Memory B cell (primary cell): ENCODE measurements at places on chromosomes 6 and 20.

GRCh38 chr20:46347841-46348803, 39.8 kb upstream of the CDH22 start:
- DNase-seq, result no peak

DNA sequence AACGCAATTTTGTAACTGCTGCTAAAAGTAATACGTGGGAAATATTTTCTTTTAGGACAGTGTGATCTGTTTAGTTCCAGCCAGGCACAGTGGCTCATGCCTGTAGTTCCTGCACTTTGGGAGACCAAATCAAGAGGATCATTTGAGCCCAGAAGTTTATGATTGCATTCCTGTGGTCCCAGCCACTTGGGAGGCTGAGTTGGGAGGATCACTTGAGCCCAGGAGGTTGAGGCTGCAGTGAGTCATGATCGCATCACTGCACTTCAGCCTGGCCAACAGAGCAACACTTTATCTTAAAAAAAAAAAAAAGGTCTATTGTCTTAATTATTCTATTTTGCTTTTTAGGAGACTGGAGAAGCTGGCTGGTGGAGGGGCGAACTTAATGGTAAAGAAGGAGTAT, 101.5 kb downstream of the CD2AP start:
- no peak for DNase-seq

DNA sequence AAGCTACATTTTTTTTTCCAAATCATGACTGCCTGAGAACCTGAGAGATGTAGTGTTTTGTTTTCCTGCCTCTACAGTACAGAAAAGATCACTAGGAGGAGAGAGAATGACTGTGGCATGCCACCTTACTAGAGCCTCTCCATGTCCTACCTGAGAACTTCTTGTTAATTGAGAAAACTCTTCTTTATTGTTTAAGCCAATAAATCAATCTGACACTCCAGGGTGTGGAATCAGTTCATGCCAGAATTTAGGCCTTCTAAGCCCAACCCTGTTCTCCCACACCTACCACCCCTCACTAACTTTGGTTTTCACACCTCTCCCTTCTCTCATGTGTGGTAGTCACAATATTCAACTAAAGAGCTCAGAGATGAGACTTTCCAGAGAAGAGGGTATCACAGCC, 24.9 kb upstream of the BTN3A2 start:
- no peak for DNase-seq

DNA sequence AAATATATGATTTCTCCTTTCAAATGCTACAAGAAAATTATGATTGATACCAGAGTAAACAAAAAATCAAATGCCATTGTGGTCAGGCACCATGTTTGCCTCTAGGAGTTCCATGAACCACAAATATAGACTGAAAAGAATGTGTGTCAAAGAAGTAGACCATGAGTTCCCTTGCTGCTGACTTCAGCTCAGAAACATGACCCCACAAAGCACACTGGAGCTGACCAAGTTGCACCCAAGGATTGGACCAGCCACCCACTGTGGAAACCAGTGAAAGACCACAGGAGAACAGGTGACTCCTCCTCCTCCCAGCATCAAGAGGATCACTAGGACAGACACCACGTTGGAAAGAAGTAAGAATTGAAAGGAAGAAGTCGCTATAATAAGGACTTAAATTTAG, 90.8 kb upstream of the TENT5A start:
- DNase-seq, result no peak

- DNase-seq, result no peak
Observed at GRCh38 chr6:37021356-37022129, 16.1 kb downstream of the FGD2 start.

DNA sequence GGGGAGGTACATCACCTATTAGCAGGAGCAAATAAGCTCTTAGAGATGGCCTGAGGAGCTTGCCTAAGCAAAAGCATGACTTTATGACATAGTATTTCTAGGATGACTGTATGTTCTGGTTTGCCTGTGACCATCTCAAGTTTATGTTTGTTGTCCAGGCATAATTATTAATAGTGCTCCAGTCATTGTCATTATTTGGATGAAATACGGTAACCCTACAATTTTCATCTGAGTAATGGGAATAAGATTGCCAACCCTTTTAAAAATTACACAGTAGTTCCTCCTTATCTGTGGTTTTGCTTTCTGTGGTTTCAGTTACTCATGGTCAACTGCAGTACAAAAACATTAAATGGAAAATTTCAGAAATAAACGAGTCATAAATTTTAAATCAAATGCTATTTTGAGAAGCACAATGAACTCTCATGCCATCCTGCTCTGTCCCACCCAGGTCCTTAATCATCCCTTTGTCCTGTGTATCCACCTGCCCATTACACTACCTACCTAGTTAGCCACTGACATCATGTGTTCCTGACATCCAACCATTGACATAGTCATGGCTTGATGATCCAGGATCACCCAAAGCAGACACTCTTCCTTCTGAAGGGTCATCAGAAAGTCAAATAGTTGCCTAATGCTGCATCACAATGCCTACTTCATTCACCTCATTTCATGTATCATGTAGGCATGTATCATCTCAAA, 27.0 kb upstream of the TFB1M start:
- DNase-seq, result no peak

GRCh38 chr6:101146389-101146788, 247.1 kb upstream of the GRIK2 start:
- no peak for DNase-seq

GRCh38 chr6:71079677-71080076, 122.8 kb upstream of the B3GAT2 start:
- no peak for DNase-seq

DNA sequence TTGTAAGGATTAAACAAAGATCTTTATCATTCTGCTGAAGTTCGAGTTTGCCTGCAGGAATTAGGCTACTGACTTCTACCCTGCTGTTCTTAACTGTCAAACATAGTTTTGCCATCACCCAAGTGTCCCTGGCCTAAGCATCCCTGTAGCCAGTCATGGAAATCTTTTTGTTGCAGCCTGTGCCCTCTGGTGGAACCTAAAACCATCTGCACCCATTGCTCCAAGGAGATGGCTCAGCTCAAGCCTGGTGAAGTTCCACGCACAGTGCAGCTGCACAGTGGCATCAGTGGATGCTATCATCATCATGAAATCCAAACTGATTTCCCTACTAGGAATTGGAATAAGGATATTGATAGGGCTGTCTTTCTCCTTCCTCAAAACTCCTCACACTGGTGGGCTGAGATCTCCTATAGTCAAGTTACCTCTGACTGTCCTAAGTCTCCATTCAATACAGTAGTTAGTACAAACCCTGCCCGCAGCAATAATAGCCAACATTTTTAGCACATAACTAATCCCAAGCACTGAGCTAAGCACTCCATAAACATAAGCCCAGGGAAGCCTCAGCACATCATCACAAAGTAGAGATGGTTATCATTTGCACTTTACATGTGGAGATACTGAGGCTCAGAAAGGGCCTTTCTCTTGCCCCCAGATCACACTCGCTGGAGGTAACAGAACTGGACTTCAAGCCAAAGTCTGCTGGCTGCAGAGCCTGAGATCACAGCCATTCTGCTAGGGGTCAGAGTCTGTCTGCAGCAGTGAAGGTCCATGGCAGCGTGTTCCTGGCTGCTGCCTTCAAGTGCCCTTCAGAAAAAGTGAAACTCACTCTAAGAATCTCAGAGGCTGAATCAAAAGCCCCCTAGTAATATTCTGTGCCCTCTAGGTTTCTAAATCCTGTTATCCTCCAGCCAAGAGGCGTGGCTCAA, 77.2 kb upstream of the MC3R start:
- DNase-seq, result no peak
